ENCODE measurements at places on chromosomes 11 and 22. TPM values are rescaled to one million over a fixed set of nuclear protein-coding genes. Genes with fewer than 3 reads are reported as not detected.

- no peaks in the 10 kb centered on the region for H3K4me1 ChIP-seq
- no peak for DNase-seq
- no peaks in the 10 kb centered on the region for H3K27me3 ChIP-seq
- H3K27ac ChIP-seq: no peak overlapping the region
- no peaks in the 10 kb centered on the region for H3K36me3 ChIP-seq
Observed at GRCh38 chr11:112627588-112628045, 333.6 kb upstream of the NCAM1 start.

- H3K27me3 ChIP-seq: peaks cover 2% of the 10 kb centered on the region
- peaks cover 6% of the 10 kb centered on the region for H3K4me1 ChIP-seq
- no peaks in the 10 kb centered on the region for H3K36me3 ChIP-seq
- H3K27ac ChIP-seq: no peak overlapping the region
Observed at GRCh38 chr22:22201185-22201929, 43.2 kb upstream of the VPREB1 start.

GRCh38 chr11:122920579-122920978, 38.0 kb downstream of the JHY start:
- no peak for DNase-seq
- H3K36me3 ChIP-seq: peaks cover 3% of the 10 kb centered on the region
- no peaks in the 10 kb centered on the region for H3K4me1 ChIP-seq
- H3K27ac ChIP-seq: no peak overlapping the region

GRCh38 chr11:33500861-33501479, 199.7 kb downstream of the C11orf91 start:
- no peaks in the 10 kb centered on the region for H3K4me1 ChIP-seq
- no peak overlapping the region for H3K27ac ChIP-seq
- H3K27me3 ChIP-seq: no peaks in the 10 kb centered on the region
- DNase-seq: no peak
- H3K4me3 ChIP-seq: no peak overlapping the region

GRCh38 chr11:36409152-36409816, 100.8 kb downstream of the TRAF6 start:
- peaks cover 50% of the 10 kb centered on the region for H3K4me1 ChIP-seq
- DNase-seq: peak; percentile 65
- H3K36me3 ChIP-seq: no peaks in the 10 kb centered on the region
- peak overlapping the region; percentile 34 for H3K27ac ChIP-seq
- peak overlapping the region; percentile 1 for H3K4me3 ChIP-seq

- peak overlapping the region; percentile 85 for H3K27ac ChIP-seq
- H3K4me3 ChIP-seq: peak overlapping the region; percentile 78
- H3K36me3 ChIP-seq: no peaks in the 10 kb centered on the region
- peaks cover 6% of the 10 kb centered on the region for H3K4me1 ChIP-seq
Observed at GRCh38 chr11:93196816-93197379, 893 bp downstream of the SLC36A4 start.

GRCh38 chr11:78562398-78562797, 12.3 kb downstream of the NARS2 start:
- no peak for DNase-seq
- H3K4me1 ChIP-seq: peaks cover 13% of the 10 kb centered on the region
- no peaks in the 10 kb centered on the region for H3K27me3 ChIP-seq

Gene FAT3
- total RNA-seq: not detected

DNA sequence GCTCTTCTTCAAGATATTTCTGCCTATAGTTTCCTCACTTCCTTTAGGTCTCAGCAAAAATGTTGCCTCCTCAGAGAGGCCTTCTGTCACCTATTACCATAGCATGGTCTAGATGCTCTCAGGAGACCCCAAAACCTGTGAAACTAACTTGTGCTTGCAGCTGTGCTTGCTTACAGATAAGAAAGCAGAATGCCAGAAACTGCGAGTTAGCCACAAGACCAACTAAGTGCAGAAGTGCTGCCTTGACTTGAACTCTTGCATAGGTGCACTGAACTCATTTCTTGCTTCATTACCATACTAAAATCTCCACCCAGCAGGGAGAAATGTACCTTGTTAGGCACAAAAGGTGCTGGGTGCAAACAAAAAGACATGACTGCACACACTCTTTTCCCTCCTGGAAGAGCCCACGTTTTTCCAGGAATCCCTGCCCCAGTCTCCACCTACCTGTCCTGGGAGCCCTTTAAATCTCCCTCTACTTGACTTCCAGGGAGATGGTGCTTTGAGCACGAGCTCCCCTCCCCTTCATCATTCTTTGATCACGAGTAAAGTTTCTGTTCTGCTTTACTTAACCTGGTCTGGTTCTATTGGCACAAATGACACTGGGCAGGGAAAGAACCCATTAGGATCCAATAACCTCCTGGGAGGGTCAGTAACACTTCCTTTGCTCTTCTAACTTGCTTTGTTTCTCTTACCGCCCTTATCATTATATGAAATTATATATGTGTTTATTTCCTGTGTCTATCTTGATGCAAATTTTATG, 137.7 kb upstream of the DDI1 start:
- no peaks in the 10 kb centered on the region for H3K4me1 ChIP-seq
- no peak overlapping the region for H3K27ac ChIP-seq
- no peaks in the 10 kb centered on the region for H3K27me3 ChIP-seq
- no peak for DNase-seq
- H3K36me3 ChIP-seq: no peaks in the 10 kb centered on the region
- H3K4me3 ChIP-seq: no peak overlapping the region

Gene C22orf15
- 0.84 TPM for total RNA-seq

Gene PRODH
- not detected for total RNA-seq

DNA sequence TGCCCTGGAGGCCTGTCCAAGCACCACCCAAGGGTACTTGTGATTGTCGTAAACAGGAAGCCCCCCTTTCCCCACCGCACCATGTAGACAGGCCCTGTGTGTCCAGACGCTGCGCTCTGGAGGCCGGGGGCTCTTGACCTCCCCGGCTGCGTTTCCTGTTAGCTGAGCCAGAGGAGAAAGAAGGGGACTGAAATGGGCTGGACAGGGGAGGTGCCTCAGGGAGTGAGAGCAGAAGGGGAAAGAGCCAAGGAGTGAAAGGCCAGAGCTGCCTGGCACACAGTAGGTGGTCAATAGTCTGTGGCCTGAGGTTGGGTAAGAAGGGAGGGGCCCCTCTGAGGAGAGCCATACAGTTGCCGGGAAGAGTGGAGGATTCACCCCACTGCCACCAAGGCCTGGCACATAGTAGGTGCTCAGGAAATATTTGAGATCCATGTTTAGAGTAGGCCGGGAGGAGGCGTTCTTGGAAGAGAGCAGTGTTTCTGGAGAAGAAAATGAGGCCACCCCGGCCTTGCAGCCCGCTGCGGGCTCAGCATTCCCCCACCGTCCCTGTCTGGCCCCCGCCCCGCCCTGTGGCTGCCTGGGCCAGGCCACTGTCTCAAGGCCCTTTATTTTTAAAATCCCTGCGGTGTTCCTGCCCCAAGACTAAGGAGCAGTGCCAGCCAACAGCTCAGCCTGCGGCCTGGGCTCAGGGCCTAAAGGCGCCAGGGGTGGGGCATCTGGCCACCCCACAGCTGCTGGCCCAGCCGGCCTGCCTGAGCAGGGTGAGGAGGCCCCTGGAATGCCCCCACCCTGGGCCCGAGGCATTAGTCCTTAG, 13.6 kb upstream of the CDC42EP1 start:
- no peaks in the 10 kb centered on the region for H3K36me3 ChIP-seq
- H3K4me1 ChIP-seq: peaks cover 26% of the 10 kb centered on the region
- H3K27me3 ChIP-seq: no peaks in the 10 kb centered on the region
- no peak overlapping the region for H3K27ac ChIP-seq

DNA sequence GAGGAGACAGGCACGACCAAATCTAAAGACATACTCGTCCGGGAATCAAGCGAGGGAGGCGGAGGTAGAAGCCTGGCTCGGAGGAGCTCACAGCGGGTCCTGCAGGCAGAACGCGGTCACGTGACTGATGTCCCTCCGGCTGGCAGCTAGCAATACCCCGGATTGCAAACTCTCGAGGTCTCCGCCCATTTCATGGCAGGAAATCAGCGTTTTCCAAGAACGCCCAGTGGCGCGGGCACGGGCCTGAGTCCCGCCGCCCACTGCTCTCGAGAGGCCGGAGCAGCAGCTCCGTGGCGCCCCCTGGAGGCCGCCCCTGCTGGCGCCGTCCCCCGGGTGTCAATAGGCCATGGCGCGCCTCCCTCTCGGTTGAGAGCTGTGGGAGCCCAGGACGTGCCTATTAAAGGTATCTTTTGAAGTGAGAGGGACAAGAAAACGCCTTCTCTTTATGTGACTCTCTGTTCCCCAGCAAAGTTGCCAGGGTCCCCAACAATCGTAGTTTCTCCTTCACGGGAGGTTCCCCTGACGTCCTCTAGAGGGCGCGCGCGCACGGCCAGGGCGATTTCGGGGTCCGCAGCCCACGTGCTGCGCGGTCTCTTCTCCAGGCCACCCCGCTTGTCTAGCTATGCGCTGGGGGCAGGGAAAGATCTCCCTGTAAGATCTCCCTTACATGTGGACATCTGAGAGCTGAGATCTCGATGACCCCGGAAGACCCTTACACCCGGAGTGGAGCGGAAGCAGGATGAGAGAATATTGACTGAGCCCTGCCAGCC, 37.3 kb upstream of the RBFOX2 start:
- H3K27ac ChIP-seq: no peak overlapping the region
- H3K4me1 ChIP-seq: peaks cover 17% of the 10 kb centered on the region
- peak overlapping the region; percentile 50 for H3K4me3 ChIP-seq
